Hematopoietic multipotent progenitor cell treated with erythropoietin and hydrocortisone succinate and interleukin-3 and kit ligand, for 6 days (in vitro differentiated cells): ENCODE measurements at places on chromosomes 2 and 18.

- no peak for DNase-seq
Observed at GRCh38 chr2:81895620-81896250, 1591.2 kb upstream of the LRRTM1 start.

GRCh38 chr2:132733094-132733493 lies 63.1 kb upstream of the LYPD1 start:
- DNase-seq: no peak

GRCh38 chr18:2087877-2088673 lies 483.2 kb downstream of the METTL4 start:
- peak; percentile 52 for DNase-seq

GRCh38 chr2:198913394-198914152 lies 544.2 kb downstream of the SATB2 start:
- DNase-seq: no peak

- DNase-seq: no peak
Observed at GRCh38 chr18:68262690-68263294, 452.1 kb downstream of the TMX3 start.

- no peak for DNase-seq
Observed at GRCh38 chr2:60247471-60247870, 306.0 kb downstream of the BCL11A start.

DNA sequence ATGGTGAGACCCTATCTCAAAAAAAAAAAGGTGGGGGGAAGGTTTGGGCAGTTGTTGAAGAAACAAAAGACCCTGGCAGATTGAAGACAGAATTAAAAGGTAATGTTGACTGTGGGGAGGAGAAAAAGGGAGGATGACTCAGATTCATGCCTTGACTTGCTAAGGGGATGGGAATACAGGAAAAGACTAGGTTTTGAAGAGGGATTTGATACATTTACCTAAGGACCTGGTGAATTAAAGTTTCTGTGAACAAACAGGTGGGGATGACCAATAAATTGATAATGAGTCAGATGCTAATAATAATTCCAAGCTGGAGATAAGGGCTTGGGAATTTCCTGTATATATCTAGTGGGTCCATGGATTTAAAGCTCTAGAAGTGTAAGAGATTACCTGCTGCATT lies 27.6 kb downstream of the TTR start:
- DNase-seq: no peak

- peak; percentile 4 for DNase-seq
Observed at GRCh38 chr18:5447442-5447841, 96.4 kb downstream of the EPB41L3 start.

GRCh38 chr2:224925810-224926100 lies 116.5 kb downstream of the DOCK10 start:
- no peak for DNase-seq

DNA sequence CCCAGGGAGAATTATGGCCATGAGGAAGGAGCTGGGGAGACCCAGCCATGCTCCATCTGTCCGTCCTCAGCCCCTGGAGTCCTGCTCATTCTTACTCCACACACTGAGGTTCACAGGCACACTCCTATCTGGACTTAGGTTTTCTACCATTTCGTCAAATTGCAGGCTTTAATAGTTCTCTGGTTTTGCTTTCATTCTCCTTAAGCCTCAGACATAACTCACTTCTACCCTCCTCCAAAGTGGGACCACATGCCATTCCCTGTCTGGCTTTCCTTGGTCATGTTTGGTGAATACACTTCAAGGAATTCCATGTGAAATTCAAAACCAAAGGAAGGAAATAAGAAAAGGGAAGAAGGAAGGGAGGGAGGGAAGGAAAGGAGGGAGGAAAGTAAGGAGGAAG lies 115.7 kb downstream of the CMPK2 start:
- no peak for DNase-seq

DNA sequence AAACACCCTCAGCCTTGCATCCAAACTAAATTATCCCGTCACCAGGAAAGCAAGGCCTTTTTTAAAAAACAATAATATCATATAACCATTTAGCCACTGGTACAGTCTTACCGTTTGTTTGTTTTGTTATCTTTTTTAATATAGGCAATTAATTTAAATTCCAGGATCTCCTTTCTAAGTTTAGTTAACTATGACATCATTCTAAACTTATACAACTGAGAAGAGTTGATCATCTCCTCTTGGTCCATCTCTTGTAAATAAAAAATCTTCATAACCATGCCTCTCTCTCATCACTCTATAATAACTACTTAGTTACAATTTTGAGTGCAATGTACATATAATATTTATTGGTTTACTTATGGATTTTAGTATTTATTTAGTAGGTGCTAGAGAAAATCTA lies 46.2 kb downstream of the RND3 start:
- no peak for DNase-seq

GRCh38 chr18:32483002-32483401 lies 12.3 kb upstream of the GAREM1 start:
- DNase-seq: no peak

GRCh38 chr2:3266925-3267867 lies 110.4 kb downstream of the EIPR1 start:
- DNase-seq: no peak

- no peak for DNase-seq
Observed at GRCh38 chr2:53652131-53652530, 115.5 kb upstream of the CHAC2 start.

- no peak for DNase-seq
Observed at GRCh38 chr2:46434851-46435273, 44.5 kb upstream of the TMEM247 start.

DNA sequence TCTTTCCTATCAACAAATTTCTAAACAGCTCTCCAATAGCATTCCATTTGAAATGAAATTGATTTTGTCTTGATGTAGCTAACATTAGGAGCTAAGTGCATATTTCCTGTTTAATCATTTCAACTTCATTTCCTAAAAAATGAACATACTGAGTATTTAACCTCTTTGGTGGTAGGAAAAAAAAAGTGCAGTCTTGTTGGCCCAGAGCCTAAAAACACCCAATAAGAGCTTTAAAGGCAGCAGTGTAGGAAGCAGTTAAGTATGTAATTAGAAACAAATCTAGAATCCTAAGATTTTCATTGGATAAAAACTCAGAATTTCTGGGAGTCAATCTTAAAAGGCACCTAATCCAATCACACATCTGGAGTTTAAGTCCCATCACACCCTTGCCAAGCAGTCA lies 71.0 kb upstream of the RBMS1 start:
- DNase-seq: no peak

DNA sequence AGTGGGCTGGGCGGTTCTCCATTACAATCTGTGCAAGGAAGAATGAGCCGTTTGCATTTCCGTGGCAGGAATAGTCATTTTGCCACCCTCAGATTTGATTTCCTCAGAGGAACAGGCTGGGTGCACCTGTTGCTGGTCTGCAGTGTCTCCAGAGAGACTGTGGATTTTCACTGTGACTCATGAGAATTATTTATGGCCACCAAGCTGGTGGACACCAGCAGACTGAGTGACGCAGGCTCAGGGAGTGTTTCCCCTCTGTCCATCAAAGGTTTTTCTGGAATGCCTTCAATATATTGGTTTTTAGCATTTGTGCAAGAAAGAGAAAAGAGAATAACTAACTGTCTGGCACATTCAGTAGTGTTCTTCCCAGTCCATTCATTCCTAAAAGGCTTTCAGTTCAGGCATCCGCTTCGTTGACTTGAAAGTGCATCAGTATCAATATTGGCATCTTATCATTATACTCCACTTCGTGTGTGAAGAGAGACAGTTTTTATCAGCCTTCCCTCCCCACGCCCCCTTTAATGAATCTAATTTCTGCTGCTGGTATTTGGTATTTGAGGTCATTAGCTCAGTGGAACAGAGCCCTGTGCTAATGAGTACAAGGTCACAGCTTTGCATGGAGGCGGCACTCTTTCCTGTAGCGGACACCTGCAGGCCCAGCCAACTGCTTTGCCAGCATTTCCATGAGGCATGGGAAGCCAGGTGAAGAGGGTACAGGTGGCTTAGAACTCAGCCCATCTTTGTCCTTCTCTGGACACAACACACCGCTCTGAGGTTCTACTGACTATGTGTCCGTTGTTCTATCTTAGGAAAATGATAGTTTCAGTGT lies 39.9 kb downstream of the PRKCE start:
- DNase-seq: no peak
